ENCODE measurements at places on chromosomes 6 and 20.

DNA sequence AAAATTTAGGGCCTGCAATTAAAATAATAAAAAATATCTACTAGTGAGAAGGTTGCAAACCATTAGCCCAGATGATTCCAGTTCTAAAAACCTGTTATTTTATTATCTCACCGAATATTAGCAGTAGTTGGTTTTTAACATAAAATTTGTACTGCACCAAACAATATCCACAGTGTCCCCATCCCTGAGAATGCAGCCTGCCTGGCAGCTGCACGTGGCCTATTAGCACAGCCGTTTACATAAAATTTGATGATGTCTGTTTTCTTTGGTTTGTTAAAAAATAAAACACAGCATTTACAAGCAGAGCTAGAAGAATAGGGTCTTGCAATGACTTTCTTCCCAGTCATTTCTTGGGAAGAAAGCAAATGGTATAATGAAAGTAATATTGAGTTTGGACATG, 58.2 kb downstream of the FUT9 start:
- no peak for DNase-seq

DNA sequence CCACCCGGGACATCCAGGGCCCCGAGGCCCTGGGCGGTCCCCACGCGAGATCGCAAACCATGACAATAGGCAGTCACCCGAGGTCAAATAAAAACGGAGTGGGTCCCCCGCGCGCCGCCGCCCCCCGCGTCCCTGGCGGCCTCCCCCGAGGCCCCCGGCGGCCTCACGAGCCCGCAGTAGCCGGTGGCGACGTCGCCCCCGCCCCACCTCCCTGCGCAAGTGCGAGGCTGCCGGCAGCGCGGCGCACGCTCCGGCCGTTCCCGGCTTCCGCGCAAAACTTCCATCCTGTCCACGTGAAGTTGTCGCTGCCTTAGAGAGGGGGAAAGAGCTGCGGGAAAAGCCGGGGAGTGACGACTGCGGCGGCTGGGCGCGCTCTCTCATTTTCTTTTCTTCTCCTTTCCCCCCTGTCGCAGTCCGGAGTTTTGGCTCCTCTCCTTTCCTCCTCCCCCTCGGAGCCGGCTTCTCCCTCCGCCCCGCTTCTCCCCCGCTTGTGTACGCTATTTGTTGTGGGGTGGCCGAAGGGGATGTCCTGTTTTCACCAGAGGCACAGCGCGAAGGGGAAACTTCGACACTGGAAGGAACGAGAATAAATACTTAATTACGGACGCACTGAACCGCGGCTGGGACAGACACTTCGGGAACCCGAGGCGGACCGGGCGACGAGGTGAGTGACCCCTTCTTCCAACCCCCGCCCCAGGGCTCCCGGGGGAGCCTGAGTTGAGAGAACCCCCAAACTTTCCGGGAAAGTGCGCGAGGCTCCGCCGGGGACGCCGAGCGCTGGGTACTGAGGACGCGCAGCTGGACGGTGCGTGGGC, at the start of gene EYA4:
EYA4 (plus strand) TSS at position 272 of the 815 bp plus-strand sequence. CDS start 33,424 bp downstream, outside the sequence.
- DNase-seq = no peak

GRCh38 chr6:41640426-41640825, 2.2 kb downstream of the MDFI start:
- DNase-seq = no peak

DNA sequence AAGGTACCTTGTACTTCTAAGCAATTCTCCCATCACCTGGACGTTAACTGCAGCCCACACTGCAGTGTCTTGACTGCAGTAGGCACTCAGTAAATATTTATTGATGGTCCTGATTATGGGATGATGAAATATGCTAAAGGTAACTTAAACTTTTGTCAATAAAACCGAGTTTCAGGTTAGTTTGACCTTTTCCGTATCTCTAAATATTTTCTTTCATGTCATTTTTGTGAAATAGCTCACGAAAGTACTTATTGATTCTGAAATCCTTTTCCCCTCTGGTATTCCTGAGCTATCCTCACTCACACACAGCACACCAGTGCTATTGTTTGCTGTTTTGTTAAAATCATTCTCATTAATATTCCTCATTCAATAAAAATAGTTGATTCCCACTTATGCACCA, 149.4 kb upstream of the ESR1 start:
- DNase-seq = no peak

- DNase-seq = no peak
These were observed 172.3 kb downstream of the EPM2A start for GRCh38 chr6:145562771-145563615.

Data from Karpas-422 (cell line).